Inflammatory macrophage treated with lipopolysaccharide for 4 hours (primary cell): ENCODE measurements at places on chromosomes 7 and 10.

GRCh38 chr7:111678281-111678680 is 116.0 kb upstream of the IMMP2L start:
- no peak for DNase-seq

- no peak for DNase-seq
Measured at GRCh38 chr10:649445-649797, 40.0 kb downstream of the DIP2C start.

DNA sequence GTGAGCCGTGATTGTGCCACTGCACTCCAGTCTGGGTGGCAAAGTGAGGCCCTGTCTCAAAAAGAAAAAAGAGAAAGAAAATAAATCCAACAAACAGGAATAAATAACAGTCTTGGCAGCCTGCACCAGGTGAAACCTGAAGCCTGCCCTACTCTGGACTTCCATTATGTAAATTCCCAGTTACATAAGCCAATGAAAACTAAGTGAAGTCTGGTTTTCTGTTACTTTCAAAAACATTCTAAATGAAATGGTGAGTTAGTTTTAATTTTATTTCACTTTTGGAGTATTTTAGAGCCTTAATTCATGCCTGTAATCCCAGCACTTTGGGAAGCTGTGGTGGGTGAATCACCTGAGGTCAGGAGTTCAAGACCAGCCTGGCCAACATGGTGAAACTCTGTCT is 22.5 kb upstream of the HIBADH start:
- DNase-seq: no peak

- DNase-seq: no peak
Measured at GRCh38 chr10:132721725-132722124, 64.2 kb downstream of the NKX6-2 start.

DNA sequence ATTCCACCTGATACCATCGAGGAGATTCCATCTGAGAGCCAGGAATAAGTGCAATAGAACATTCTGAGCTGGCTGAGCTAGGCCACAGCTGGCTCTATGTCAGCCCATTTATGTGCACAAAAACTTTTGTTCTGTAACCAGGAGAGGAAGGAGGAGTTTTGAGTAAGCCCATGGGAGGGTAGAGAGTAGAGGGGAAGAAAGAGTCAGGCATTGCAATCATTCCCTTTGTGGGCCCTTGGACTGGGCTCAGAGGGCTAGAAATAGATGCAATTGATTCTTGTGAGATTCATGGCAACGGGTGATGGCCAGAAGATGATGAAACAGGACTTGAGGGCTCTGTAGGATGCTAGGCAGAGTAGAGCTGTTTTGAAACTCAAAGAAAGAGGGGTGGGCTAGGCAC is 104.6 kb upstream of the KIF5B start:
- DNase-seq: no peak

DNA sequence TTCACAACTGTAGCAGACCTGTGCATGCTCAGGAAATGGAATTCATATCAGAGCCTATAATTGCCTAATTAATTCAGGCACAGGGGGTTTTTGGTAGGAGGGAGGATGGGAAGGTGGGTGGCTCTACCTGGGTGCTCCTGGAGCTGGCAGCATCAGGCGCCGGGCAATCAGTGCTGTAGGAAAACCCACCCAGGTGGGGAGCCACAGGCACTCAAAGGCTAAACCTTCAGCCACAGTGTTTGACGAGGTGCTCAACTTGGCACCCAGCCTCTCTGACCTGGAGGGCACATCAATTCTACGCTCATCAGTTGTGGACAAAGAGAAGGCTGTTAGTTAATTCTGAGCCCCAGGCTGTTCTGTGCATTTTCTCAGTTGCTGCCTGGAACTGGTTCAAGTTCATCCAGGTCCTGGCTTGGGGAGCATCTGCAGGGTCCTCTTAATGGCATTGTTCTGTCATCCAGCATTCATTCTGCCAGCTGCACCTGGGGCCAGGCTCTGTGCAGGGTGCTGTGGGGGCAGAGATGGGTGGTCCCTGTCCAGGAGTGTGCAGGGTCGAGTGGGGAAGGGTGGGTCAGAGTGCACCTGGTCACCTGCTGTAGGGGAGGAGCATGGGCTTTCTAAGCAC is 54.1 kb upstream of the NPTX2 start:
- DNase-seq: no peak

- no peak for DNase-seq
Measured at GRCh38 chr7:47188136-47188535, 393.8 kb downstream of the TNS3 start.

- DNase-seq: no peak
Measured at GRCh38 chr7:157791261-157791660, 454.5 kb downstream of the DNAJB6 start.

GRCh38 chr10:34380856-34381255 is 434.2 kb downstream of the PARD3 start:
- no peak for DNase-seq

DNA sequence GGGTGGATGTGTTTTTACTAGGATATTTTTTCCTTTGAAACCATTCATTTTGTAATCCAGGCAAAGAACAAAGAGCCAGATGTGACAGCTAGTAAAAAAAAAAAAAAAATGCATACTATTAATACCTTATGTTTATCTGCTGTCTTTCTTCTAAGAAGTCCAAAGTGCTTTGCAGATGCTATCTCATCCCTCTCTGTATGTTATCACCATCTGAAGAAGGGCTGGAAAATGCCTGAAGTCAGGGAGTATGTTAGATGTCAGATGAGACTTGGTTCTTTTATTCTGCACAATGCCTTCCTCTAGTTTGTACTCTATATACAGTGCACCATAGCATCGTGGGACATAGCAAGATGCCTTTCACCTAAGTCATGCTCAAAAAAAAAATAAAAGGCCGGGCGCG is 10.4 kb upstream of the CAMK1D start:
- DNase-seq: no peak

GRCh38 chr7:43937444-43937843 is 11.2 kb downstream of the UBE2D4 start:
- no peak for DNase-seq

- no peak for DNase-seq
Measured at GRCh38 chr7:44215531-44215930, 14.8 kb downstream of the YKT6 start.

DNA sequence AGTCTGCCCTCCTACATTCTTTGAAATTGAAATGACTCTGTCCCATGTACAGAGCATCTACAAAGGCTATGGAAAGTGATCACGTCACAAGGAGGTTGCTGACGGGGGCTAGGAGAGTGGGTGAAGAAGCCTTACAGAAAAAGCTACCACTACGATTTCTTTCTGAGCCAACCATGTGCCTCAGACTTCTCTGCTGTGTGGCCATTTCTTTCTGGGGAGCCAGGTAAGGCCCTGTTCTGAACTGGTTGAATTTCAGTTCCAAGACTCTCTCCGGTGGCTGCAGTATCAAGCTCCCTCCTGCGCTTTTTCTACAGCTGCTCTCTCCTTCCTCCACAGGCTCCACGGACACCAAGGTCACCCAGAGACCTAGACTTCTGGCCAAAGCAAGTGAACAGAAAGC is 112.5 kb upstream of the PRSS1 start:
- no peak for DNase-seq

DNA sequence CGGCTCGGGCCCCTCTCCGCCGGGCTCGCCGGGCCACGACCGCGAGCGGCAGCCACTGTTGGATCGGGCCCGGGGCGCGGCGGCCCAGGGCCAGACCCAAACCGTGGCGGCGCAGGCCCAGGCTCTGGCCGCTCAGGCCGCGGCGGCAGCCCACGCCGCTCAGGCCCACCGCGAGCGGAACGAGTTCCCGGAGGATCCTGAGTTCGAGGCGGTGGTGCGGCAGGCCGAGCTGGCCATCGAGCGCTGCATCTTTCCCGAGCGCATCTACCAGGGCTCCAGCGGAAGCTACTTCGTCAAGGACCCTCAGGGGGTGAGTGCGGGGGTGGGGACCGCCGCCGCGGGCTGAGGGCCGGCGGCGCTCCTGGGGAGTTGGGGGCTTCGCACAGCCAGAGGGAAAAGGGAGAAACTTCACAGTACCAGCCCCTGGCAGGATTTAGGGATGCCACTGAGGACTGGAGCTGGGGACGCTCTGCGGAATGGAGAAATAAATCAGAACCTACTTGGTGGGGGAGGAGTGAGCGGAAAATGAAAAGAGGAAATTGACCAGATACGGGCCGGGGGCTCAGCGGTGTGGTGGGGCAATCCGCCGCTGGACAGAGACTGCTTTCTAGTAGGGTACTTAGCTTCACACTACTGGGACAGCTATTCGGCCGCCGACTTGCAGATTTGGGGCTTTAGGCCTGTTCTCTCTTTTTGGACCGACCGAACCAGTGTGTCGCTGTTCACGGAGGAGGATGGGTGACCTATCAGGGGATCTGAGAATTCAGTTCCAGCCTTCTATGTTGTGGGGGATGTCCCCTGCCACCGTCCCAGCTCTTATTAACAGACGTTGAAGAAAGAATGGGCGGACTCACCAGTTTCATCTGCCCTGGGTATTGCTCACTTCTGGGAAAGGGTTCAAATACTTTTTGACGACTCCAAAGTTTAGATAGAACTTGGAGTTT is 669 bp downstream of the PI4K2A start:
- DNase-seq: peak; percentile 47

GRCh38 chr7:91327346-91327745 is 63.1 kb downstream of the FZD1 start:
- DNase-seq: peak; percentile 84

- DNase-seq: peak; percentile 51
Measured at GRCh38 chr10:112471878-112472487, 25.0 kb downstream of the VTI1A start.

DNA sequence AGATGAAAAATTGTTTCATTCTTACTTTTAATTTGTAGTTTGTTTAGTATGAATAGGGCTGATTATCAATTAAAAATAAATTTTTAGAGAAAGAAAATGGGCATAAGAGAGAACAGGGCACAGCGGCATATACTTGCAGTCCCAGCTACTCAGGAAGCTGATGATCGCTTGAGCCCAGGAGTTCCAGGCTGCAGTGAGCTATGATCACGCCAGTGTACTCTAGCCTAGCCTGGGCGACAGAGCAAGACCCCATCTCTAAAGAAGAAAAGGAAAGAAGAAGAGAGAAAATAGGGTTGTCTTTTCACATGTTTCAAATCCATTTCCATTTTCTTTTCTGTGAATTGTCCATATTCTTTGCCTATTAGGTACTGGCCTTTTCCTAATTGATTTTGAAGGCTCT is 8.0 kb downstream of the SMURF1 start:
- no peak for DNase-seq

GRCh38 chr10:62305813-62306212 is 37.2 kb upstream of the RTKN2 start:
- peak; percentile 34 for DNase-seq

DNA sequence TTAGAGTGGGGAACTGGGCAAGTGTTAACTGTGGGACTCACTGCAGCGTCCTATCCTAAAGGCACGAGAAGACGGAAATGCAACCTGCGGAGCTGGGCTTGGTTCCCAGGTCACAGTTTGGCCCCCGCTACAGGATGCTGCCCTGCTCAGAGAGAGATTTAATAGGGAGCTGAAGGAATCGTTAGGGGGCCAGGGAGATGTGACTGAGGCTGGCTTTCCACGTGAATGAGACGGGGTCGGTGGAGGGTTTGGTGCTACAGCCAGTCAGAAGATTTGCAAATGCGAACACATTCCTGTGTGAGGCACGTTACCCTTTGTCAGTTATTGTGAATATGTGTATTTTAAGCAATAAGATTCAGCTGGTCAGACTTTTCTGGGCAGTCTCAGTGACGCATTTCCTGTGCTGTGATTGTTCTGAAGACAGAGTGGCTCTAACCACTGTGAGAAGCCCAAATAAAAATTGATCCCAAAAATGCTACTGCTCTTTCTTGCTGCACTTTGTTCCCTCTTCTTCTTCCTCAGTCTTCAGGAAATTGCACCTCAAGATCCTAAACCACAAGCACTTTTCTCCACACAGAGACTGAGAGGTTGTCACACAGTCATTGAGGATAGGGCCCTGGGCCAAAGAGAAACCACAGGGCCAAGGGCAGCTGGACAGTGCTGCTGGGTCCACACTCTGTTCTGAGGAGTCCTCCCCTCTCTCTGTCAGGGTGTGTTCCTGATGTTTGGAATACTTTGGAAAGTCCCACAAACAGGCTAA is 21.2 kb downstream of the CYP17A1 start:
- peak; percentile 85 for DNase-seq

GRCh38 chr10:24168258-24169170 is 40.4 kb upstream of the KIAA1217 start:
- no peak for DNase-seq

DNA sequence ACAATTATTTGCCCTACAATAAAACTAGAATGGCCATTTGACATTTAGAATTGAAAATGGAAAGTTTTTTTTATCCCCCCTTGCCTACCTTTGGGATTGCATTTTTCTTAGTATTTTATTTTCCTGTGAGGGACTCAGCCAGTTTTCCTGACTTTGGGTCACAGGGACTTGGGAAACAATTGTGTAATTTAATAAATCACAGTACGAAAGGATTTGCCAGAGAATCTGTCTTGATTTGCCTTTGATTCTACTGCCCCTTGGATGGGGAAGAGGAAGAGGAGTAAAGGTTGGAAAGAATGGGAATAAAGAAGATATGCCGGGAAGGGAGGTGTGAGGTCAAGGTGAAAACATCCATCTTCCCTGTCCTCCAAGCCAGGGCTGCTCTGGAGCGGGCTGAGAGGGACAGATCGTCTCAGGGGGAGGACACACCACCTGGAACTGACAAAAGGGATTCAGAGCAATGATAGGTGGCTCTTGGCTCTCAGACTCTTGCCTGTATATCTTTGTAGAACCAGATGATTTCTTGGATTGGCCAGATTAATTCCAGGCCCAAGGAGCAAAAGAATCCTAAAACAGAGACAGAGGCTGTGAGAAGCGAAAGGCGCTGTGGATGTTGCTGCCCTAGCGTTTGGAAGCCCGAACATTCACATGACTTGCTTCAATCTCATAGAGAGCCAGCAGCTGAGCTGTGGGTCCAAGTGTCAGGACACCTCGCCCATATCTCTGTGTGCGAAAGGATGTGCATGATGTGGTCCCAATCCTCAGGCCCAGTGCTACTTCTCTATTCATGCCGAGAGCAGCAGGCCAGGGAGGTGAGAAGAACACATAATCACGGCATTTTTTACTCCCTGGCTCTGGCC is 50.3 kb upstream of the ZEB1 start:
- no peak for DNase-seq

GRCh38 chr7:151013733-151014497 is 10.4 kb downstream of the ATG9B start:
- peak; percentile 68 for DNase-seq

GRCh38 chr10:73586583-73586984 is 4.6 kb downstream of the USP54 start:
- DNase-seq: peak; percentile 4

DNA sequence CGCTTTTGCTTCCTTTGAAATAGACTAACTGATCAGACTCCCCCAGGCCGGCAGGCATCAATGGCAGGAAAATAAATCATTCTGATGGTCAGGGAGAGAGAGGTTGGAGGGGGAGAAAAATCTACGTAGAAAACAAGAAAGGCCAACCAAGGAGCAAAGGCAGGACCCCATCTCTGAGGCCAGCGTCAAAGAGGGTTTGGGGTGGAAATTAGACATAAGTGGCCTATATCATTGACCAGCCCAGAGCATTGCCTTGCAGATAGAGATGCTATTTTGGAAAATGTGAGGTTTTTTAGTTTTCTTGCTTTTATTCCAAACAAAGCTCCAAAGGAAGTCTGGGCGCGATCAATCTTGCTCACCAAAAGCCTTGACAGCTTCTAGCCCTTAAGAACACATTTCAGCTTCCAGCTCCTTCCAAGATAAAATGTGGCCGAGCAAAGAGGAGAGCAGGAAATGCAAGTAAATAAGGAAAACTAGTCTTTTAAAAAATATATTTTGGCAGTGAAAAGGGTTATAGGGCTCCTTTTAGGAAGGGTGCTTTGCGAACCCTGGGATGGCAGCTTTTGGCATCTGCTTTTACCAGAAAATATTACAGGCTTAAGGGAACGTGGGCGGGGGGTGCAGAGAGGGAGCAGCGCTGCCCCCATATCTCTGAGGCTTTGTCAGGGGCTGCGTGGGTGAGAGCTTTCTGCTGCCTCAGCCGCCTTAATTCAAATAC is 2.0 kb upstream of the HOXA2 start:
- DNase-seq: no peak
